ENCODE measurements at places on chromosomes 11 and 22.

DNA sequence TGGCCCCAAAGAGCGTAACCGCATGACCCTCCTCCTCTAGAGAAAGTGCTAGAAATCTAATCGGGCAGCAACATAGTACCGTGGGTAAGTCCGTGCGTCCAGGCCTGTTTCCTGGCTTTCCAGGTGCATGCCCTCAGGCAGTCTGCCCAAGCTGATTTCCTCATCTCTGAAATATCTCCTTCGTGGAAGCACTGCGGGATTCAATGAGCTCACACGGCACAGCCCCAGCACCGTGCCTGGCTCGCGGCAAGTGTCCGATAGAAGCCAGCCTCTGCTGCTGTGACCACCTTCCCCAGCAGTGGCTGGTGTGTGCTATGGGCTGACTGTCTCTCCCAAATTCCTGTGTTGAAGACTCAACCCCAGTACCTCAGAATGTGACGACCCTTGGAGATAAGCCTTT, 20.7 kb downstream of the RPUSD4 start:
- no peak for DNase-seq

- DNase-seq = no peak
These were observed 583 bp downstream of the PDGFD start for GRCh38 chr11:104163100-104164027.

- DNase-seq = no peak
These were observed 5.8 kb downstream of the SELENOO start for GRCh38 chr22:50206599-50206998.

- DNase-seq = no peak
These were observed 11.2 kb downstream of the MPST start for GRCh38 chr22:37030560-37031281.

DNA sequence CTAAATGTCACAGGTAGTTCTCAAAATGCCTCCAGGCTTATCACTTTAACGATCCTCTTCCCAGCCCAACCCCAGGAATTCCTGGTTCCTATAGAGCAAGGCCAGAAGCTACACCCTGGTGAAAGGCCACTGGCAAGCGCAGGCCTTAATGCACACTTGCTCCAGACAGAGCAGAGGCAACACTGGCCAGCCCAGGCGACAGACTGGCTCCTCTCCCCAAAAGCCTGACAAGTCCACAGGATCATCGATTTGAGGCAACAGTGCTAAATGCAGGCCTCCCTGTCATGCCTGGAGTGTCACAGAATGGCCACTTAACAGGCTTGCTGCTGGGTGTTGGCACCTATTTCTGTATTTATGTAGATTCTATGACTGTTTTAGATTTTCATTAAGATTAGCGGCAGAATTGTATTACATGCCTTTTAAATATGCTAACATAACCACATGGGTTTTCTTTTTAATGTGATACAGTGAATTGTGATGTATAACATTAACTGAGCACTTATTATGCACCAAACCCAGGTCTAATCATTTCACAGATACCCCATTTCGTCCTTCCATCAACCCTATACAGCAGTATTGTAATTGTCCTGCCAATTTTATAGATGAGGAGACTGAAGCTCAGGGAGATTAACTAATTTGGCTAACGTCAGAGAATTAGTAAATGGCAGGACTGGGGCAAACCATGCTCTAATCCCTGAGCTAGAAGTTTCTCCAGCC, 38.6 kb downstream of the PACSIN2 start:
- DNase-seq = no peak

- no peak for DNase-seq
These were observed 87.2 kb upstream of the PITPNB start for GRCh38 chr22:28006271-28006670.

- DNase-seq = no peak
These were observed 1.8 kb downstream of the GALR3 start for GRCh38 chr22:37824674-37825641.

DNA sequence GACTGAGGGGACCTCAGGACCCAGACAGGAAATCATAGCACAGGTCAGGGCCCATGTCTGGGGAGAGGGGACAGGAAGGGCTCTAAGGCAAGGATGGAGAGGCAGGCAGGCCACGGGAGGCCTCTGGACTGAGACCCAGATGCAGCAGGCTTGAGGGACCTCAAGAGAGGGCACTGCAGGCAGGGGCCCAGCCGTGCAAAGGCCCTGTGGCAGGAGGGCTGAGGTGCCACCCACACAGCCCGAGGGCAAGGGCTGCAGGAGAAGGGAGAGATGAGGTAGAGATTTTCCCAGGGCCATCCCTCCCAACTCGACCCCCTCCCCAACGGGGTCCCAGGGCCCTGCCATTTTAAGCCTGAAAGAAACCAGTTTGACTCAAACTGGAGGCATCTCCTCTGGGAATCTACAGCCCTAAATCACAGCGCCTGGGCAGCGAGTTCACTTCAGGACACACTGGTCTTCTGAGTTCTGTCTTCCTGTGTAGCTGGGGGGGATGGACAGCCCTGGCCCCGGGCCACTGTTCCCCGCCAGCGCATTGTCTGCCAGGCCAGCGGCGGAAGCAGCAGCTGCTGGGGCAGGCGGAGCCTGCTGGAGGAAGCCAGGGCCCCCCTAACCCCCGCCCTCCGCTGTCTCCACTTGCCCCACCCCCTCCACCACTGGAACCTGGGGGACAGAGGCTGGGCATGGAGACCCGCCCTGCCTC, 20.3 kb upstream of the WNT7B start:
- no peak for DNase-seq

GRCh38 chr11:126603486-126603885, 248.0 kb downstream of the ST3GAL4 start:
- DNase-seq = no peak

DNA sequence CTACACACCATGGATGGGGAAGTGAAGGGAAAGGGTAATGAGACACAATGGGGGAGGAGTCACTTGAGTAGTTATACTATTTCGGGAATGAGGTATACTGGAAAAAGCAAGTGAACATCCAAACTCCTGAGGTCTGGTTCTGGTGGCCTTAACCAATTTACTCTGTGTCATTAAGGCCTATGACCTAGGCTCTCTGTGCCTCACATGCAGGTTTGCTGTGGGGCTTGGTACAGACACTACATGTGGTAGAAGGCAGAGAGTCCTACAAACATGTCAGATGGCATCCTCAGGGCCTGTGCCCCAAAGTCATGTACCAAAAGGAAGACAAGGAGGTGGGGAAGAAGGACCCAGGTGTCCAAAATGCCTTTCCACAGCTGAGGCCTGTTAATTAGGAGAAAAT, 98.9 kb downstream of the TRIM29 start:
- DNase-seq = no peak

GRCh38 chr22:44586351-44586990, 88.4 kb upstream of the RTL6 start:
- no peak for DNase-seq

DNA sequence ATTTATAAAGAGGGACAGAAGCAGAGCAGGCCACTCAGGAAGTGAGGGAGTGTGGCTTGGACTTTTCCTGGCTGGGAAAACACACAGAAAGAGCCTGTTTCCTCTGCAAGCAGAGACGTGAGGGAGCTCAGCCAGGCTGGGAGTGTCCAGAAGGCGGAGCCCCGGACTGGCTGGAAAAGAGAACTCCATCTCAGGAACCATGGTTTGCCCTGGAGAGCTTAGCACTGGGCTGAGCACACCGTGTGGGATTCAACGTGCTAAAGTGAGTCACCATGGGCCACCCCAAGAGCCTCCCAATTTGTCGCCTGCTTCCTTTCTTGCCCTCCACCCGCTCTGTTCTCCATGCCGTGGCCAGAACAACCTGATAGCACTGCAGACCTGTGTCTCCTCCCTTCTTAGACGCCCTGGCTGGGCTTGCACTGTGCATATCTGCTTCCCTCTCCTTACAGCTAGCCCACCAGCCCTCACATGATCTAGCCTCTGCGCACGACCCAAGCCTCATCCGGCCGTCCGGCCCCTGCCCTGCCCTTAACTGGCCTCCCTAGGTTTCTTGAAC, 51.8 kb downstream of the GALNT18 start:
- DNase-seq = no peak

GRCh38 chr11:109197656-109198055, 224.3 kb upstream of the C11orf87 start:
- DNase-seq = no peak

DNA sequence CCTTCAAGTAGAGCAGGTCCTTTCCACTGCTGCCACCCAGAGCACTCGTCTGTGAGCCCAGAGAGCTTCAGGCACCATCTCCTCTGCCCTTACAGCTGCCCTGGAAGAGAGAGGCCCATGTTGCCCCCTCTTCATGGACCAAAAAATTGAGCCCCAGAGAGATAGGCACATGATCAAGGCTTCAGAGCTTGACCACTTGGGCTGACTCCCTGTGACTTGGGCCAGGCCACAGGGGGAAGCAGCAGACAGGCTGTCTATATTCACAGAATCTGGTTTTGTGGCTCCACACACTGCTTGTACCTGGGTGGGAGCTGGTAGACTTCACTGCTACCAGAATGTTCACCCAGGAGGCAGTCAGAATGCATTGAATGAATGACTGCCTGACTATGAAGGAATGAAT, 58.2 kb downstream of the SMIM38 start:
- DNase-seq = no peak

- no peak for DNase-seq
These were observed 58.7 kb upstream of the NCAM1 start for GRCh38 chr11:112902361-112903011.

DNA sequence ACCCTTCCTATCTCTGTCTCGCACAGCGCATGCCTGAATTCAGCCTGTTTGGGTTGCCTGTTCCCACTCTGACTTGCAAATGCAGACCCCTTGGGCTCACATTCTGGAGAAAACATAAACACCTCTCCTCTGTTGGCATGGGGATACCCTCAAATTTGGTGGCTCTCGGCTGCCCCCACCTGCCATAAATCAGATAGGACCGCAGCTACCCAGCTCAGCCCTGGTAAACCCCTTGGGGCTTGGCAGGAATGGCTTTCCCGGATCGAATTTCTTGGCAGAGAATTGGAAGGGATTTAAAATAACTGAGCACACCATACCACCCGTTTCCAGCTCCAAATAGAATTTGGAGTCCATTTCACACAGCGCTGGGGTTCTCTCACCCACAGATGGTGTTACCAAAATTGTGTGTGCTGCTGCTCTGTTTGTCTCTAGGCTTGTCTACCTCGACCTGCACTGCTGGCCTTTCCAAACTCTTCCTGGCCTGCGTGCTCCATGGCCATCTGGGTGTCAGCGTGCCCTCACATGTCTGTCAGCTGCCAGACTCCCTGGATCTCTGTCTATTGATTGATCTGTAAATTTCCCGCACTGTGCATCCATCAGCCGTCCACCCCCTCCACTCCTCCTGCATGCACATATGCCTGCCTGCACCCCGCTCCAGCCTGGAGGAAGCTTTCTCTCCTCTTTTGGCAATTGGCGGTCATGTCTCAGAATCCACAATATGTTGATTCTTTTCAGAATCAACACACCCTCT, 134.0 kb downstream of the NTM start:
- no peak for DNase-seq

- no peak for DNase-seq
These were observed 4.6 kb upstream of the BIRC3 start for GRCh38 chr11:102312667-102313066.

GRCh38 chr11:113549611-113550578, 74.7 kb upstream of the DRD2 start:
- DNase-seq = no peak

DNA sequence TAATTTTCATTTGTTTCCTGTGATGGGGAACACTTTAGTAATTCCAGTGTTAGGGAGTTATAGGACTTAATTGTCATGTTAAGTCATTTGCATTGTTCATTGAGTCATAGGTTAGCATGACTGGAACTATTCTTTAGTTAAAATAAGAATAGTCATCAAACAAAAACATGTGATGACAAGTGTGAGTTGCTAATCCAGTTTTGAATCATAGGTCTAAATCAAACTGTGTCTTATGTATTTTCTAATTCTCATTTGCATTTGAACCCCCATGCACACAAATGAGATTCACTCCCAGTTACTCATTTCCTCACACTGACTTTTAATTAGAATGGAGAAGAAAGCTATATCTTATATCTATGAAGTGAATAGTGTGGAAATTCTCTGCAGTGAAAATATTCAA, 405.6 kb downstream of the LRRC4C start:
- no peak for DNase-seq

GRCh38 chr11:127804747-127805400, 782.5 kb downstream of the ETS1 start:
- no peak for DNase-seq

- DNase-seq = no peak
These were observed 168.5 kb downstream of the ARHGAP42 start for GRCh38 chr11:100855466-100856067.

- DNase-seq = no peak
These were observed 91.5 kb downstream of the ABTB2 start for GRCh38 chr11:34266090-34266912.

- no peak for DNase-seq
These were observed 200.0 kb downstream of the LARGE1 start for GRCh38 chr22:33720166-33720878.

DNA sequence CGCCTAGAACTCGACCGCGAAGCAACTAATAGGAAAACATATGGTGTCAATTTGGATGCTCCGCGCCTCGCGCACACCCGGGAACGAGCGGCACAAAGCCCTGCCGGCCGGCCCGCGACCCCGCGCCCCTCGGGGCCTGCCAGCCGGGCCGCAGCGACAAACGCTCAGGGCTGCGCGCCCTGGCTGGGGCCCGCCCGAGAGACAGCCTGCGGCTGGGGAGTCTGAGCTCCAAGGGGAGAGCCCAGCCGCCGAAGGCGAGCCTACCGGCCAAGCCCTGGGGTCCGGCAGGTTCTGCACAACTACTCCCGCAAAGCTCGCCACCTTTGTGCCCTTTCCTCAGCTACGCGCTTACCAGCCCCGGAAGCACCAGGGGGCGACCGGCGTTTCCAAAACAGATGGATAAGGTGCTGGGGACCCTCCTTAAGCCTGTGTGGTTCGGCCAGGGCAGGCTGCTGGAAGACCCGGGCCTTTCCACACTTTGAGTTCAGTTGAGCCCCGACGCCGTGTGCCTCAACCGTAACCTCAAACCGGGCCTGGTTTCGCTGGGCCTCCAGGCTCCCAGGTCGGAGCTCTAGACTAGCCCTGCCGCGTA, 6.0 kb downstream of the PAX6 start:
- no peak for DNase-seq

- DNase-seq = no peak
These were observed 41.9 kb downstream of the KCNJ1 start for GRCh38 chr11:128825050-128825784.

GRCh38 chr22:50186181-50186714, 535 bp downstream of the TRABD start:
- DNase-seq = no peak

DNA sequence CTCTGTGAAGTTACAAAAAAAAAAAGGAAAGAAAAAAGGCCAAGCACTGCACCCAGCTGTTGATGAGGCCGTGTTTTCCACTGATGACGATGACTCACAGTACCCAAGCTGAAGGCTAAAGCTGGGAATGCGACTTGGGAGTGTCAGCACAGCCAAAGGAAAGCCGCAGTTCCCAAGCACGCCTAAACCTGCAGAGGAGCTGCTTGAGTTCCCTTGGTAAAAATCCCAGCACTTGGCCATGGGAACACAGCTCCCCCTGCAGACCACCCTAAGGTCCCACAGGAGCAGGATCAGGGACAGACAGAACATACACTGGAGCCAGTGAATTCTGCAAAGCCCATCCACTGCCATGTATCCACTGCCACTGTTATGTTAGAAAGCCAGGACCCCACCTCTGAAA, 39.9 kb downstream of the SERGEF start:
- DNase-seq = no peak
